ENCODE measurements at places on chromosomes 4 and X.

GRCh38 chrX:18871161-18871890, 112.6 kb downstream of the PHKA2 start:
- DNase-seq: no peak

- no peak for DNase-seq
Measured at GRCh38 chr4:53150631-53151488, 215.0 kb downstream of the SCFD2 start.

- no peak for DNase-seq
Measured at GRCh38 chrX:41145920-41146608, 60.8 kb downstream of the USP9X start.

GRCh38 chrX:12383196-12383595, 244.9 kb downstream of the FRMPD4 start:
- no peak for DNase-seq

DNA sequence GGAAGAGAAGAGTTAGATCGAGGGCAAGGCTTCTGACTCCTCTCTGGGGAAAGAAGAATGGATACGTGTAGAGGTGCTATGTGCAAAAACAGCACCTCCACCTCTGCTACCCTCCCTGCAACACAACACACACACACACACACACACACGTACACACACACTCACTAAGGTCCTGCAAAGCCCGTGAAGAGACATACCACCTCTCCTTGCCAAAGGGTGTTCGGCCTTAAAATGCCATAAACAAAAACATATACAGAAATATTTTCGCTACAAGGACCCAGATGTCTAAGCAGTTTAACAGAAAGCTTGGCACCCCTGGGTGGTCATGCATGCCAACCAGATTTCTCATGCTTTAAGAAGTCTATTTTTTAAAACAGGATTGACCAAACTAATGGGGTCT, 1.5 kb downstream of the TIFA start:
- no peak for DNase-seq

GRCh38 chr4:176001151-176002006, 64.3 kb upstream of the WDR17 start:
- DNase-seq: no peak

GRCh38 chr4:160110891-160111290, 1008.0 kb downstream of the RAPGEF2 start:
- DNase-seq: no peak

DNA sequence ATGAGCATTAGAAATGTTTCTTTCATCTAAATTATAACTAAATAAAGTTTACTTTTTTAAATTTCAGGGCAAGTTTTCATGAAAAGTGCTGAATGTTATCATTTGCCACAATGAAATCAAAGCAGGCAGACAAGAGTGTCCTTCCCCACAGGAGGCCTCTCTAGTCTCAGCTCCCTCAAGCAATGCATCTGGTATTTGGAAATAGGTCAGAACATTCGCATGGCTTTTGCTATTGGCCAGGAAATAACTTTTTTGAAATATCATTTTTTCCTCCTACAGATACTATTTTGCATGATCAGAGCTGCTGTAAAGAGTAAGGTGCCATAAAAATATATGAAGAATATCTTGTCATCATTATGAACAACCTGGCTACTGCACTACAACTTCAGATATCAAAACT, 41.1 kb downstream of the MAD2L1 start:
- no peak for DNase-seq

DNA sequence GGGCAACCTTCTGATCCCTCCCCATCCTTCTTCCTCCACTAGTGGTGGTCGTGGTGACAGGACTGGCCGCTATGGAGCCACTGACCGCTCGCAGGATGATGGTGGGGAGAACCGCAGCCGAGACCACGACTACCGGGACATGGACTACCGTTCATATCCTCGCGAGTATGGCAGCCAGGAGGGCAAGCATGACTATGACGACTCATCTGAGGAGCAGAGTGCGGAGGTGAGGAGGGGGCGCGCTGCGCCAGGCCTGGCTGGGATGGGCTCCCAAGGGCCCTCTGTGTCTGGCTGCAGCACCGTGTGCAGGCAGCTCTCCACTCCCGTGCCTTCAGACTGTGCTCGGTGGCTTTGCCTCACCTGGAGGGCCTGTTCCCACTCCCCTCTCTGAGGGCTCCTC, 24.3 kb downstream of the RBM10 start:
- no peak for DNase-seq

DNA sequence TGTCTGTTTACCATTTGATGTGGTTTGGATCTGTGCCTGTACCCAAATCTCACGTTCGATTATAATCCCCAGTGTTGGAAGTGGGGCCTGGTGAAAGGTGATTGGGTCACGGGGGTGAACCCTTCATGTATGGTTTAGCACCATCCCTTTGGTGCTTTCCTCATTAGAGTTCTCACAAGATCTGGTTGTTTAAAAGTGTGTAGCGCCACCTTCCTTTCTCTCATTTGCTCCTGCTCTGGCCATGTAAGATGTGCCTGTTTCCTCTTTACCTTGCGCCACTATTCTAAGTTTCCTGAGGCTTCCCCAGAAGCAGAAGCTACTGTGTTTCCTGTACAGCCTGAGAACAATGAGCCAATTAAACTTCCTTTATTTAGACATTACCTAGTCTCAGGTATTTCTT, 610.7 kb upstream of the ADGRL3 start:
- no peak for DNase-seq

- no peak for DNase-seq
Measured at GRCh38 chrX:17375367-17375636, 302 bp downstream of the NHS start.

GRCh38 chr4:105417624-105418023, 56.2 kb downstream of the PPA2 start:
- no peak for DNase-seq

- DNase-seq: no peak
Measured at GRCh38 chr4:22264261-22264660, 251.6 kb downstream of the ADGRA3 start.

GRCh38 chr4:7929118-7929951, 10.3 kb downstream of the AFAP1 start:
- no peak for DNase-seq

- no peak for DNase-seq
Measured at GRCh38 chrX:100895365-100896075, 21.4 kb upstream of the NOX1 start.

DNA sequence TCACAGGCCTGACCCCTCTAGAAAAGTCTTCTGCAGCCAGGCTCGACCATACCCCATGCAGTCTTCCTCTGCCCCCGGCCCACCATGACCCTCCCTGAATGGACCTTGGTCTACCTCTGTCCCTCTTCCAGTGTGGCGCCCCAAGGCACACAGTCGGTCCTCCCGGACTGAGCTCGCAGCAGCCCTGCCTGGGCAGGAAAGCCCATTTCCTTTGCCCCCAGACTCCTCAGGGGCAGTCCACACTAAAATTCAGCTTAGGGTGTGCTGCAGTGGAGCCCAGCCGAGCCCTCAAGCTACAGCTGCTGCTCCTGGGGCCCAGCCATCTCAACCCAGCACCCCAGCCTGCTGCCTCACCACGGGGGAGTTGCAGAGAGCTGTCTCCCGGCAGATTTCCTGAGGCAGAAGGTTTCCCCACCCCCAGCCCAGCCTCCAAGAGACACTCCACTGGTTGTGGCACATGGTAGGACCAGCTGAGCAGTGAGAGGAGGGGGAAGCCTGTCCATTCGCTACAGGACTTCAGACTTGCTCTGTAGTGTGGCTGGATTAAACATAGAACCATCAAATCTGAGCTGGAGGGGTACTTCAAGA, 37.5 kb upstream of the IQSEC2 start:
- DNase-seq: no peak

DNA sequence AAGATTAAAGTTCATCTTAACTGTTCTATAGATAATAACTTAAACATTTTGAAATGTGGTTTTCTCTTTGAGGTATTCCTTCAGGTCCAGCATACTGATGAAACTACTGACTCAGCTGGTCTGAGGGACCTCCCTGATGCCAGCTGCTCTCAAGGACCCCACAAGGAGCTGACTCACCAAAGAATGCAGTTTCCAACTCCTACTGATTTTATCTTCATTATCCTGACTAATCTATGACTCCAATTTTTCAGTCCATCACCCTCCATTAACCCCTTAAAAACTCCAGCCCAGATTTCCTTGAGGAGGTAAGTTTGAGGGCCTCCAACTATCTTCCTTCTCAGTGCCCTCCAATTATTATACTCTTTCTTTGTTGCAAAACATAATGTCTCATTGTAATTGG, 1.4 kb upstream of the UGT2B4 start:
- no peak for DNase-seq

GRCh38 chr4:45147866-45148265, 421.5 kb upstream of the GNPDA2 start:
- DNase-seq: no peak

- no peak for DNase-seq
Measured at GRCh38 chr4:37463033-37463856, 218.7 kb downstream of the NWD2 start.

GRCh38 chr4:186366326-186366725, 100.3 kb downstream of the F11 start:
- no peak for DNase-seq

- peak; percentile 66 for DNase-seq
Measured at GRCh38 chrX:153763989-153764755, at the start of gene PLXNB3. Gene PLXNB3 (plus strand): TSS chrX:153764249. CDS start chrX:153765536, 1,287 bp downstream.

DNA sequence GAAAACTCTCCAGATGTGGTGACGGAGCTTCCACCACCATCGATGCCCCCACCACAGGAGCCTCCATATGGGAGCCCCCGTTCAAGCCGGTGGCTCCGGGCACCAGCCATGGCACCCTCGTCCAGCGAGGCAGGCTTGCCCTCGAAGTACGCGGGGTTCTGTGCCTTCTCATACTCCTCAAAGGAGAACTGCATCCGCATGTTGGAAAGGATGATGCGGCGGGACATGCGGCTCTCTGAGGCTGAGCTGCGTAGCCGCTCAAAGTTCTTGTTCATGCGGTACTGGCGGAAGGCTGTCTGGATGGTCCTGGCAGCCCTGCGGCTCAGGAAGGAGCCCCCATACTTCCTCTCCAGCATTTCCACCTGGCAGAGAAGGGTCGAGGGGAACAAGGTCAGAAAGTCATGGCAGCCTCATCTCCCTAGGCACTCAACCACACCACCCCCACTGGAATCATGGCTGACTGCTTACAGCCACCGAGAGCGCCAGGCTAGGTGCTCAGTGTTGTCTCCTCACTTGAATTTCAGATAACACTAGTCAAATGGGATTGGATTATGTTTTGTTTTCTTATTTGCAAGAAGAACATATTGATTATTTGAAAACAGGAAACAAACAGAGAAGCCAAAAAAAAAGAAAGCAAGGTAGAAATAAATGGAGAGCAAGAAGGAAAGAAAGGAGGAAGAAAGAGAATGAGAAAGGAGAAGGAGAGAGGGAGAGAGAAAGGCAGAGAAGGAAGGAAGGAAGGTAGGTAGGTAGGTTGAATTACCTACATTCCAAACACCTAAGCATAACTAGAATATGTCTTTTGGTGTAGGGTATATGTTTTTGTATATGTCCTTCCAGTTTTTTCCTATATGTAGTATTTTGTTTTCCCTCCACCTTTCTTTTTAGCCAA, 26.6 kb downstream of the IQSEC2 start:
- no peak for DNase-seq

- DNase-seq: no peak
Measured at GRCh38 chr4:140137671-140138070, 16.3 kb downstream of the MAML3 start.

DNA sequence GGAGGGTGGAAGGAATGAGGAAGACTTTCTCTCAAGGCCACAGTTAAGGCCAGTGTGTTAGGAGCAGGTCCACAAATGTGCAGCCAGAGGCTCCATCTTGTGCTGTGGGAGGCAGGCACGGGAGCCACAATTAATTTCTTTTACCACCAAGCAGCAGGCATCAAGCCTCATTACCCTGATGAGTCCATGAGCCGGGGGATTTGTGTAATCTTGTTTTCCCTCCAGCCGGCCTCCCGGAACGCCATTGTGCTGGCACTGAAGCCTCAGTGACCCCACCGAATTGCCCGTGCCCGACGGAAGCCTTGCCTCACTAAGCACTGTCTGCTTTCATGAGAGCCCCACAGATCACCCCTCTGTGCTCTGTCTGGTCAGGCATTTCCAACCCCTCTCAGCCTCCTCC, 154.7 kb upstream of the STX18 start:
- DNase-seq: no peak

DNA sequence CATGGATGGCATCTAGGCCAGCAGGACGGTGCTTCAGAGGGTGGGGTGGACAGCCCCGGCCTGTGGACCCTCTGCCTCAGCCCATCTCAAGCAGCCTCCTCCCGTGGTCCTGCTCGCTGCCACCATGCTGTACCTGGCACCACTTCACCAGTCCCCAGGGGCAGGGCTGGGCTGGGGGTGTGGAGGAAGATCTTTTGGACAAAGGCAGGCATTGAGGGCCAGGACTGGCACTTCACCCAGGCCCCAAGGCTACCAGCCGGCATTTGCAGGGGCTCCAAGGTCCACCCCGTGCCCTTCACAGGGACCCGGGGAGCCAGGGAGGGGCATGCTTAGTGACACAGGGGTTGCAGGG, 713 bp downstream of the PLXNB3 start:
- no peak for DNase-seq

- no peak for DNase-seq
Measured at GRCh38 chr4:108169664-108170063, 932 bp upstream of the LEF1 start.

DNA sequence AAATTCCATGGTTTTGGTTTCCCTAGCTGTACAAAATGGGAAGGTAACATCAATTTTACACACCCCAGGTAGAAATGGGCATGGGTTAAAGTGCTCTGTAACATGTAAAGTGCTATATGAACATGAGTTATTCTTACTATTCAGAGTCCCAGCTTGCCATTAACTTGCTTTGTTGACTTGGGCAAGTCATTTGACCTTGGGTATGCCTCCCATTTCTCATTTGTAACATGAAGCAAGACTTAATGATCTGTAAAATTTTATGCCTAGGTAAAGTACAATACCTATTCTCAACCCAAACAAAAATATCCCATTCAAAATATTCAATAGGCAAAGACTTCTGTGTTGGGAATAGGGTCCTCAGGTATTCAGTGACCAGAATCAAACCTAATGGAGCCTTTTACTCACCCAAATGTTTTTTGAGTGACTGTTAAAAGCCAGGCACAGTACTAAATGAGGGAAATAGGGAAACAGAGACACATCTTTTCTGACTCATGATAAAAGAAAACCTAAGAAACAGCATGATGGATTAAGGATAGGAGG, 126.6 kb downstream of the SH3RF1 start:
- no peak for DNase-seq
